ENCODE measurements at places on chromosomes 7 and 10. TPM values are rescaled to one million over a fixed set of nuclear protein-coding genes. Genes with fewer than 3 reads are reported as not detected.
A peak's percentile ranks its signal among the peaks of the same experiment; 100 is the strongest.

DNA sequence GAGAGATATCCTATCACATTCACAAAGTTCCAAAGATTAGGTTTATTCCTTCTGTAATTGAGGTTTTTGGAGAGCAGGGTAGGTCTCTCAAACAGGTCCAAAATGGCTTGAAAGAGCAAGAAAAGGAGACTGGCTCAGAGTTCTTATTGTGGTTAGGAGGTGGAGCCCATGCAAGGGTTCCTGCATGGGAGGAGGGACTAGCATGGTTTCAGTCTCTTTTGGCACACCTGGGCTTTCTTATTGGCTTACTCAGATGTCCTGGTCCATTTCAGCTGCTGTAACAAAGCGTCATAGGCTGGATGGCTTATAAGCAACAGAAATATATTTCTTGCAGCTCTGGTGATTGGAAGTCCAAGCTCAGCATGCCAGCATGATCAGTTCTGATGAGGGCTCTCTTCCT is 493.1 kb downstream of the REEP3 start:
- H3K4me1 ChIP-seq = no peaks in the 10 kb centered on the region
- no peak for DNase-seq
- no peaks in the 10 kb centered on the region for H3K27me3 ChIP-seq
- no peak overlapping the region for H3K4me3 ChIP-seq
- H3K36me3 ChIP-seq = no peaks in the 10 kb centered on the region
- no peak overlapping the region for H3K27ac ChIP-seq

- no peak overlapping the region for H3K4me3 ChIP-seq
- no peaks in the 10 kb centered on the region for H3K36me3 ChIP-seq
- DNase-seq = no peak
- H3K27ac ChIP-seq = no peak overlapping the region
- H3K27me3 ChIP-seq = no peaks in the 10 kb centered on the region
Observed at GRCh38 chr7:25707768-25708620, 444.0 kb upstream of the NFE2L3 start.

- DNase-seq = no peak
- H3K4me3 ChIP-seq = no peak overlapping the region
- no peaks in the 10 kb centered on the region for H3K36me3 ChIP-seq
Observed at GRCh38 chr10:3737864-3738263, 47.1 kb downstream of the KLF6 start.

- no peaks in the 10 kb centered on the region for H3K27me3 ChIP-seq
- no peak overlapping the region for H3K4me3 ChIP-seq
- no peak for DNase-seq
- no peak overlapping the region for H3K27ac ChIP-seq
Observed at GRCh38 chr10:2012209-2012608, 274.9 kb upstream of the ADARB2 start.

GRCh38 chr7:146665023-146665422 is 548.4 kb downstream of the CNTNAP2 start:
- DNase-seq = no peak
- H3K36me3 ChIP-seq = no peaks in the 10 kb centered on the region
- no peaks in the 10 kb centered on the region for H3K27me3 ChIP-seq
- no peak overlapping the region for H3K27ac ChIP-seq
- H3K4me1 ChIP-seq = no peaks in the 10 kb centered on the region

DNA sequence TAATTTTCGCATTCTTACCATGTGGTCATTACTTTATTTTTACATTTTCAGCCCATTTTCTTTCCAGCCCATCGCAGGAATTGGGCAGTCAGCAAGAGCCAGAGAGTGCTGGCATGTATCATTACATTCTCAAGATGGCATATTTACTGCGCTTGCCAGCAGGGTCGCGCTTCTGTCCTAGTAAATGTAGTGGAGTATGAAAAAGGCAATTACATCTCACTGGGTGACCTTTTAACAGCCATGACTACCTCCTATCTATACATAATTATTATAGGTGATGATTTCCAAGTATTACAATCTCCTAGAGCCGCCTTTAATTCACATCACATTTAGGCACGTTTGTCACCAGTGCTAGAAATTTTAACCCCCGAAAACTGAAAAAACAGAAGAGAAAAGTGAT is 433.7 kb upstream of the MGMT start:
- H3K4me3 ChIP-seq = no peak overlapping the region
- no peaks in the 10 kb centered on the region for H3K36me3 ChIP-seq
- H3K27ac ChIP-seq = no peak overlapping the region
- H3K4me1 ChIP-seq = no peaks in the 10 kb centered on the region
- peaks cover 74% of the 10 kb centered on the region for H3K27me3 ChIP-seq

GRCh38 chr10:32123021-32123420 is 66.8 kb upstream of the KIF5B start:
- no peak overlapping the region for H3K27ac ChIP-seq
- no peaks in the 10 kb centered on the region for H3K27me3 ChIP-seq
- no peaks in the 10 kb centered on the region for H3K36me3 ChIP-seq
- H3K4me1 ChIP-seq = no peaks in the 10 kb centered on the region
- no peak for DNase-seq

DNA sequence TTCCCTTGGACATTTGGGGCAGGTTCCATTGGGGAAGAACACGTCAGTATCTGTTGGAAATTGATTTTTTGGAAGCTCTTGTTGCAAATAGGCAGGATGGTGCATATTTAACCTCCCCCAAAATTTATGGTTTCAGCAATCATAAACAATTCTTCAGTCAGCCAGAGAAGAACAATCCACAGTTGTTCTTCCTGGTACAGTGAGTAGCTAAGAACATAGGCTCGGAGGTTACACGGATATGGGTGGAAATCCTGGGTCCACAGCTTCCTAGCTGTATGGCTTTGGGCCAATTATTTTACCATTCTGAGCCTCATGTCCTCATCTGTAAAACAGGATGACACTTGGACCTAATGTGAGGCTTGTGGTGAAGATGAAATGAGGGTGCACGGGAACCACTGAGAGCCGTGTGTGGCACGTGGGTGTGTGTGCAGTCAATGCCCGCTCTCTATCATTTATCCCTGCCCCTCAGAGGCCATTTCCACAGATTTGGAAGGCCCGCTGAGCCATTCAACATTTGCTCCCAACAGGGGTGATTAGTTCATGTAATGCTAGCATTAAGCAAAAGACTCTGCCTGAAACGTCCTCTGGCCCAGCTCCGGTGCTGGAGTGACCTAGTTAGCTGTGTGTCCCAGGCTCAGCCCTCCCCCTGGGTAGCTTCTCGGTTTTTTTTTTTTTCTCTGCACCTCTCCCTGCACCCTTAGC is 9.7 kb downstream of the CAMK1D start:
- no peak overlapping the region for H3K4me3 ChIP-seq
- no peaks in the 10 kb centered on the region for H3K27me3 ChIP-seq
- DNase-seq = no peak
- no peaks in the 10 kb centered on the region for H3K4me1 ChIP-seq
- H3K27ac ChIP-seq = no peak overlapping the region

DNA sequence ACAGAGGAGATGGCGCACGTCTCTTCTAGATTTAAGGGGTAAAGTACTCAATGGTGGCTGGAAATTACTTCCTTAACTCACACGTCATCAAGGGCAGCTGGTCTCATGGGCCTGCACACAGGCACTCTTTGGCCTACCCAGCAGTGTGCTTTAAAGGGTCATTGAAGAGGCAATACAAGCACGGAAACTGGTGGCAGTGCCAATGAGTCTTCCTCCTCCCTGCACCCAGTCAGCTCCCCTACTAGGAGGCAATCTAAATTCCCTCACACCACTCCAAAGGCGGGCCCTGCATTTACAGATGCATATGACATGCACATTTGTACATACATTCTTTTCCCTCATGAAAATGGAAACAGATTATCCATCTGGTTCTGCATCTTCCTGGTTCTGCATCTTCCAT is 47.4 kb downstream of the PPIF start:
- peak overlapping the region; percentile 61 for H3K27ac ChIP-seq
- DNase-seq = no peak
- H3K27me3 ChIP-seq = no peaks in the 10 kb centered on the region
- H3K4me3 ChIP-seq = no peak overlapping the region
- H3K36me3 ChIP-seq = peaks cover 2% of the 10 kb centered on the region
- H3K4me1 ChIP-seq = peaks cover 57% of the 10 kb centered on the region

DNA sequence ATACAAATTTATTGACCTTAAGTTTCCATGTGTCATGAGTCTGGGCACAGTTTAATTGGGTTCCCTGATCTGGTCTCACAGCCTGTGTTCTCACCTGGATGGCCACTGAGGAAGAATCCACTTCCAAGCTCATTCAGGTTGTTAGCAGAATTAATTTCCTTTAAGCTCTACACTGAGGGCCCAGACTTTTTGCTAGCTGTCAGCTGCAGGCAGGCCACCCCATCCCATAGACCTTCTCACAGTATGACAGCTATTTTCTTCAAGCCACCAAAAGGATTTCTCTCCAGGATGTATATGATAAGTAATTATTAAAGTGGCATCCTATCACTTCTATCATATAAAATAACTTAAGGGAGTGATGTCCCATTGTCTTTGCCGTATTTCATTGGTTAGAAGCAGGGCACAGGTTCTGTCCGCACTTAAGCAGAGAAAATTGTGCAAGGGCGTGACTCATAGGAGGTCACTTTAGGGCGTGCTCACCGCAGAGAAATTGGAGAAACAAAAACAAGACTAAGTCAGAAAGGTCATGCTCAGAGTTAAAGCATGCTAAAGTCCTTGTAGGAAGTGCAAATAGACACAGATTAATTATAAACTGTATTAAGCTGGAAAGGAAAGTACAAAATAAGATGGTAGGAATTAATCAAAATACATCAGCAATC is 109.9 kb downstream of the AHR start:
- peak; percentile 62 for DNase-seq
- H3K4me1 ChIP-seq = no peaks in the 10 kb centered on the region
- H3K36me3 ChIP-seq = no peaks in the 10 kb centered on the region
- no peak overlapping the region for H3K27ac ChIP-seq
- no peaks in the 10 kb centered on the region for H3K27me3 ChIP-seq
- no peak overlapping the region for H3K4me3 ChIP-seq

GRCh38 chr7:44272456-44272855 is 52.9 kb downstream of the CAMK2B start:
- no peak overlapping the region for H3K4me3 ChIP-seq
- peaks cover 5% of the 10 kb centered on the region for H3K27me3 ChIP-seq
- DNase-seq = no peak
- no peaks in the 10 kb centered on the region for H3K36me3 ChIP-seq
- no peaks in the 10 kb centered on the region for H3K4me1 ChIP-seq
- no peak overlapping the region for H3K27ac ChIP-seq

DNA sequence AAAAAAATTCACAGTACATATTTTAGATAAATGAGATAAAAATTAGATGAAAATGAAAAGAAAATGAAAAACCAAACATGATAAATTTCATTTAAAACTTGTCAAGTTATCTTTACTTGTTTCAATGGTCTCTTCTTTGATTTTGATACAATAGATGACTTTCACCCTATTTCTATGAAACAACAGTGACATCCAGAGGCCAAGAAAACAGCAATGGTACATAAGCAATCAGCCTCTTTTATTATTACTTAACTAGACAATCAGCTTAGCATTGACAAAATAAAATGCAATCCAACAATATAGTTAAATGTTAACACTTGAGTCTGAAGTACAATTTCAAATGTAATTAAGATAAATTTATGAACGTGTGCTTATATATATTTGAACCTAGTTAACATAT is 74.8 kb upstream of the GPR37 start:
- peak; percentile 9 for DNase-seq
- H3K4me3 ChIP-seq = no peak overlapping the region
- H3K27me3 ChIP-seq = no peaks in the 10 kb centered on the region
- H3K27ac ChIP-seq = peak overlapping the region; percentile 10
- H3K4me1 ChIP-seq = peaks cover 4% of the 10 kb centered on the region
- no peaks in the 10 kb centered on the region for H3K36me3 ChIP-seq

- H3K4me1 ChIP-seq = no peaks in the 10 kb centered on the region
- no peak overlapping the region for H3K27ac ChIP-seq
- no peaks in the 10 kb centered on the region for H3K36me3 ChIP-seq
- no peak overlapping the region for H3K4me3 ChIP-seq
- DNase-seq = no peak
Observed at GRCh38 chr7:158532093-158532627, 55.5 kb downstream of the PTPRN2 start.

DNA sequence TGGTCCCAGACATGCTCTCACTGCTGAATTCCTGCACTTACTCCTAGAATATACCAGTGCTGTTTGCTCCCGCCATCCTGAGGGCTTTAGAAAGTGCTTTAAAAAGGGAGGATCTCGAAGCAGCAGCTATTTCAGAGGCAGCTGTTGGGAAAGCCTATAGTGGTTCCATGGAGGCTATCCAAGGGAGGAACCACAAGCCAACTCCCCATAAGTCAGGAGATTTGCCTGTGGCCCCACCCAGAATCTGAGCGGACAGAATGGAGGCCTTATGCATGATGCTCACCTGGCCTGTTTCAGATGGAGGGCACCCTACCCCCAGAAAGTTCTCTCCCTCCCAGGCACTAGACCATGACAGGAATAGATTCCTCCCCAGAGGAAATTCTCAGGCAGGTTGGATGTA is 2.3 kb upstream of the KCNIP2 start:
- H3K27ac ChIP-seq = no peak overlapping the region
- H3K4me3 ChIP-seq = no peak overlapping the region
- no peaks in the 10 kb centered on the region for H3K27me3 ChIP-seq
- DNase-seq = no peak
- H3K36me3 ChIP-seq = peaks cover 38% of the 10 kb centered on the region

DNA sequence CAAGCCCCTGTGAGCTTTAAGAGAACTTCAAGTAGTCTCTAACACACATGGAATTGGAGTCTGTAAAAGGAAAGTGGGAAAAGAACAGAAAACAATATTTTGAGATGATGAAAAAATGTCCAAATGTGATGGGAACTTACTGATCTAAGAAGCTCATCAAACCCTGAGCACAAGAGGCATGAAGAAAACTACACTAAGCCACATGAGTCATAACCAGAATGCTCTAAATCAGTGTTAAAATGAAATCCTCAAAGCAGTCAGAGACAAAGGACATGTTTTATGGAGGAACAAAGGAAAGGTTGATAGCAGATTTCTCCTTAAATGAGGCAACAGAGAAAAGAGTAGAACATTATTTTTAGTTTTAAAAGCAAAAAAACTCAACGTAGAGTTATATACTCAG is 37.2 kb downstream of the ZNF33A start:
- no peak for DNase-seq
- no peaks in the 10 kb centered on the region for H3K27me3 ChIP-seq
- H3K27ac ChIP-seq = no peak overlapping the region
- H3K4me1 ChIP-seq = no peaks in the 10 kb centered on the region
- no peak overlapping the region for H3K4me3 ChIP-seq

- no peaks in the 10 kb centered on the region for H3K4me1 ChIP-seq
- H3K27me3 ChIP-seq = peaks cover 47% of the 10 kb centered on the region
- H3K27ac ChIP-seq = no peak overlapping the region
- no peaks in the 10 kb centered on the region for H3K36me3 ChIP-seq
- DNase-seq = peak; percentile 49
Observed at GRCh38 chr7:79452032-79452494, 1.4 kb downstream of the MAGI2 start.

The PAPOLB gene
- polyA plus RNA-seq = 0.03 TPM

The MYO3A gene
- polyA plus RNA-seq = 1.8 TPM

The PDE6C gene
- polyA plus RNA-seq = 0.55 TPM

The CYP3A7 gene
- polyA plus RNA-seq = 1.8 TPM

The ITIH5 gene
- polyA plus RNA-seq = 6.8 TPM

The OR2A2 gene
- not detected for polyA plus RNA-seq

The GBX1 gene
- polyA plus RNA-seq = 0.07 TPM

The CNNM1 gene
- polyA plus RNA-seq = 0.79 TPM

The CEP41 gene
- 12.8 TPM for polyA plus RNA-seq
